ENCODE measurements at places on chromosomes 2 and 18.

DNA sequence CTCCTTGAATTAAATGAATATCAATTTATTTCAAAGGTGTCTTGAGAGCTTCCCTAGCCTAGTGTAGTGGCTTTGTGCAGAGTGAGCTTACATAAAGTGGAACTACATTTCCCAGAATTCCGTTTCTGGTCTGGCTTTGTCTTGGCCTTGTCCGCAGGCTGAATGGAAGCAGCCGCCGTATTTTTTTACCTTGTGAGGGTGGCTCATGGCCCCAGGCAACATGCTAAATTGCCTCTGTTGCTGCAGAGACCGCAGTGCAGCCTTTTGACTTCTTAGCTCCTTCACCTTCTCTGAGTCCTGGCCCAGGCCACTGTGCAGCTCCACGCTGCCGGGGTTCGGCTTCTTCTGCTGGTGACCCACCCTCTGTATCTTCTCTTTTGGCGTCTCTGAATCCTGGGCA lies 114.8 kb upstream of the SLC38A11 start:
- no peak for ATAC-seq

DNA sequence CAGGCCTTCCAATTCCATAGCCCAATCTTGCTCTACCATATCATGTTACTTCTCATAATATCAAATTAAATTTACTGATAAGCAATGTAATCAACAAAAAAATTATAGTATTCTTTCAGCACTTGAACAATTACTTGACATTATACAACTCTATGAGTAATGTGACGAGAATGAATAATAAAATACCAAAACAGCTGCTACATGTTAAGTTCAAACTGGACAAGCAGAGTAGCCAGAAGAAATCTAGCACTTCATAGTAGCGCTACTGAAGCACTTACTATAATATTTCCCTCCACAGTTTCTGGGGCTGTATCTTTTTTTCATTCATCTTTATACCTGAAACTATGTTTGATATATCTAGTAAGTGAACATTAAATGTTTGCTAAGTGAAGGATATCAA lies 14.9 kb downstream of the PPP3R1 start:
- ATAC-seq: no peak

DNA sequence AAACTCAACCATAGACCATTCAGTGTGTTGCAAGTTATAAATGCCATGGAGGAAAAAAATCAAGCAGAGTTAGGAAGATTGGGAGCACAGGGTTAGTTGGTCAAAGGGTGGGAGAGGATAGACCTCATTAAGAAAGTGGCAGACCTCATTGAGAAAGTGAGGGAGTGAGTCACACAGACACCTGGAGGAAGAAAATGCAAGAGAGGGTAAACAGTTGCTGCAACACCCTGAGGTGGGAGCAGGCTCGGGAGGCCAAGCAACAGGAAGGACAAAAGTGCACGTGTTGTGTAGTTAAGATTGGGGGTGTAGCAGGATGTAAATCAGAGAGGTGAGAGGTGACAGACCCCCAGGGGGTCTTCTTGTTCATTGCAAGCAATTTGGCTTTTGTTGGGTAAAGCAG lies 6.4 kb downstream of the IL1RL1 start:
- no peak for ATAC-seq

DNA sequence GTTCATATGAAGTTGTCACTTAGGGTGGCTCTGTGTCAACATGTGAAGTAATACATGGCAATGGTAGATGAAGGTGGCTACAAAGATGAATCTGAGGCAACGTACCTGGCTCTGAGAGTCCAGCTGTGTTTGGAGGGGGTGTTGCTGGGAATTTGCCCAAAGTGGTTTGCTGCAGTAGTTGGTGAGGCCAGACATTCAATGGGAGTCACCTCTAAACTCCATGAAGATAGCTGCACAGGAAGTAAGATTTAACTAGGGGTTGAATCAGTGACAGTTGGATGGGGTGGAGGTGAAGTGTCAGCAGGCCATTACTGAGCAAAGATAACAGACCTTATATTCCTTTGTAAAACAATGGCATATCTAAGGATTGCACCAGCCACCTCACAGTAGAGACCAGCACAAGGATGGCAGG lies 71.8 kb downstream of the NUP35 start:
- ATAC-seq: no peak

- ATAC-seq: no peak
Measured at GRCh38 chr2:163187995-163188655, 349.6 kb upstream of the KCNH7 start.

- ATAC-seq: no peak
Measured at GRCh38 chr18:32175265-32175664, 14.6 kb upstream of the MEP1B start.

GRCh38 chr18:21760321-21760720 lies 19.7 kb downstream of the MIB1 start:
- no peak for ATAC-seq

DNA sequence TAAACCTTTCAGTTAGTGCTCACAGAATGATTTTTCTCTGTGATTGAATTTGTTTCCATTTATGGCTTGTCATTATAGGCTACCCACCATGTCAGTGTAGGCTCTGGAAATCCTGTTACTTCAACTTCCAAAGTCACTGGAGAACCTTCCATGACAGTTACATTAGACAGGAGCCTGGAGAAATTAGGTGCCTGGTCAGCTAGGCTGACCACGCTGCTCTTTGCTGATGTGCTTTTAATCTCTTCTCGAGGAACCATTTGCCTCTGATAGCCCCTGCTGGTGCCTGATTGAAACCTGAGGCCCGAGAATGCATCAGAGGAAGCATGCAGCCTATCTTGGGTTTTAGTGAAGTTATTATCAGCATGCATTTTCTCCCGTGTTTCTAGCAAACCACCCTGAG lies 29.6 kb upstream of the TTN start:
- ATAC-seq: no peak

DNA sequence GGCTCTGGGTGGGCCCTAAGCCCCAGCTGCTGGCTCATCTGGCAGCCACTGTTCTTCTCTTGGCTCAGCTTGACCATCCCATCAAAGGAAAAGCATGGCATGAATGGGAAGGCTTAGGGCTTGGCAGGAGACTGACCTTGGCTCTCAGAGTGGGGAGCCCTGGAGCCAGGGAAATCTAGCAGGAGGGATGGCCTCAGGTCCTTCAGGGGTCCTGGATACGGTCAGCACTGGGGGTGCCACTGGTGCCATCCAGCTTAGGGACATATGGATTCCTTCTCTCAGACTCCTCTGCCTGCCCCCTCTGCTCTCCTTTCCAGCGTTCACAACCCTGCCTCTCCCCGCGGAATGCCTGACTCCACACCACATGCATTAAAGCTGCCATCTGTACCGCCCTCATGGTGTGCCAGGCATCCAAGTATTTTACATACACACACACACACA lies 165.5 kb upstream of the HAAO start:
- ATAC-seq: no peak

- ATAC-seq: peak; percentile 71
Measured at GRCh38 chr18:13539050-13539449, 187.3 kb downstream of the FAM210A start.

- ATAC-seq: no peak
Measured at GRCh38 chr18:6509417-6509816, 94.7 kb upstream of the L3MBTL4 start.

GRCh38 chr18:27794181-27794926 lies 382.6 kb downstream of the CDH2 start:
- no peak for ATAC-seq

DNA sequence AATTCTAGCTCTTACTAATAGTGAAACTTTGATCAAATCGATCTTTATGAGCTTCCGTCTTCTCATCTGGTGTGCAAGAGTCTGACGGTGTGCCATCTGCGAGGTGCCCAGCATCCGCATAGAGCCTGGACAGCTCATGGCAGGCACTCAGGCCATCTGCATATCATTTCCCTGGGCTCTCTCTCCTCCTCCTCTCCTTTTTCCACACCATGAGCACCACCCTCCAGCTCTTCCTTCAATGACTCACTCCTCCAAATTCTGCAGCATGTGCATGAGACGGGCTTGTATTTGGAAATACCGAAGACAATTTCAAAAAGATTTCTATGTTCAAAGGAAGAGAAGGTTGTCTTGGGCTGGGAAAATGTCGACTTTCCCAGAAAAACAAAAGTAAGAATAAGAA lies 161.1 kb downstream of the CCBE1 start:
- ATAC-seq: no peak

- ATAC-seq: no peak
Measured at GRCh38 chr2:112733456-112733855, 12.6 kb downstream of the NT5DC4 start.

DNA sequence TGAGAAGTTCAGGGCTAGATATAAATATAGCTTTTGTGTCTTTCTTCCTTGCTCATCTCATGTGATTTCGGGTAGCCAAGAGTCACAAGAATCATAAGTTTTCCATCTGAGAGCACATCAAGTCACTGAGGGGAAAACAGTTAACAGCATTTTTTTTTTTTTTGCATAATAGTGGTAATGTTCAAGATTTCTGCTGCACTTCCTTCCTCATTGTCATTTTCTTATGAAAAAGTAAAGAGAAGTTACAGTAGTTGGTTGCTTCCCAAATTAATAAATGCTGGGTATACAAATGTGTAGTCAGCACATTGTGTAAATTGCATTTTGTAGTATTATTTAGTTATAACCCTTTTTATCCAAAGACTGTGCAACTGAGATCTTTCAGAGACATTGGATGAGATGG lies 93.6 kb downstream of the ZEB2 start:
- ATAC-seq: peak; percentile 49

GRCh38 chr2:85684806-85685205 lies 9.4 kb upstream of the GNLY start:
- ATAC-seq: no peak

GRCh38 chr2:84957771-84958134 lies 13.2 kb upstream of the KCMF1 start:
- no peak for ATAC-seq

GRCh38 chr18:5052491-5052890 lies 144.6 kb downstream of the AKAIN1 start:
- ATAC-seq: no peak

GRCh38 chr2:68385220-68385906 lies 20.3 kb downstream of the PLEK start:
- ATAC-seq: peak; percentile 87

- ATAC-seq: no peak
Measured at GRCh38 chr18:37322492-37323035, 243.0 kb downstream of the CELF4 start.

GRCh38 chr2:43340945-43341356 lies 114.5 kb upstream of the ZFP36L2 start:
- ATAC-seq: no peak

DNA sequence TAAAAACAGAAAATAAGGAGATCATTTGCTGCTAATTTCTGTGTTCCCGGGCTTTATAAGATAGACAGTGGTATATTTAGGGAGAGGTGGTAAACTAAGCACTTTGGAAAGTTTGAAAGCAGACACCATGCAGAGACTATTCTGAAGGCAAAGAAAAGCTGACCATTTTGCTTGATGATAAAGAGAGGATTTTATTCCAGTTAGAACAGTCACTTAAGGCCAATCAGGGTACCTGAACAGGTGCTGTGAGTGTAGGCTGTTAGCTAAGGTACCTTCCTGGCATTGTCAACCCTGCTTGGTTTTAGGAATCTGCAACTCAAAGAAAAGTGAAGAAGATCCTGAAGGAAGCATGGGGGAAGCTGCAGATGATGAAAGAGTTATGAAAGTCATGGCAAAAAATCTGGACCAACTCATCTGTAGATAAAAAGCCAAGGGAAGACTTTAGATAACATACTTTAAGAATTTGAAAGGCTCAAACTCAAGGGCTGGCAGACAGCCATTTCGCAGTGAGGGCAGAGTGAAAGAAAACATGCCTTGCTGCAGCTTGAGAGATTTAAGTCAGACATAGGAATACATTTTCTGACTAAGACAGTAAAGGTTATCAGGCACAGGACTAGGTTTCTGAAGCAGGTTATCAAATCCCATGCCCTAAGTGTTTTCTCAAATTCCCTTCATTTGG lies 80.1 kb upstream of the ARL5A start:
- ATAC-seq: no peak

DNA sequence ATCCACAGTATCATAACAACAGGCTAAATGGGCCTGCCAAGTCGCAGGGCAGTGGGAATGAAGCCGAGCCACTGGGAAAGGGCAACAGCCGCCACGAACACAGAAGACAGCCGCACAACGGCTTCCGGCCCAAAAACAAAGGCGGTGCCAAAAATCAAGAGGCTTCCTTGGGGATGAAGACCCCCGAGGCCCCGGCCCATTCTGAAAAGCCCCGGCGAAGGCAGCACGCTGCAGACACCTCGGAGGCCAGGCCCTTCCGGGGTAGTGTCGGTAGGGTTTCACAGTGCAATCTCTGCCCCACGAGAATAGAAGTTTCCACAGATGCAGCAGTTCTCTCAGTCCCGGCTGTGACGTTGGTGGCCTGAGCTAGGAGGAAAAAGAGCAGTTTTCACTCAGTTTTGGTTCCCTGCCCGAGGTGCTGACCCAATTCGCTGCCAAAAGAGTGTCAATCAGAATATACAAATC lies 32.2 kb downstream of the KCTD18 start:
- no peak for ATAC-seq

GRCh38 chr2:60481257-60481656 lies 72.2 kb downstream of the BCL11A start:
- no peak for ATAC-seq

DNA sequence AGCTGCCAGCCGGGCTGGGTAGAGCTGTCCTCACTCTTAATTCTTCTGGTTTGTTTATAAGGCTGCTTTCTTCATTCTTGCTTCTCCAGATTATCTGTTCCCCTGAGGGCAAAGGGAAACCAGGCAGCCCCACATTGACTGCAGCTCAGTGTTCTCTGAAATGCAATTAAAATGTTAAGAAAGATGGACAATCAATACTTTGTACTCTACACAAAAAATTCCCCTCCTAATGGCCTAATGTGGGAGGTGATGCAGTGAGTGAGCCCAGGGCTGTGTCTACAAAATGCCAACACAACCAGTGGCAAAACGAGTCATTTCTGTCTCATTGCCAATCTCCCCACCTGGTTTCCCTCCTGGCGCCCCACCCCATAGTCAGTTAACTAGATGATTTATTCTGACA lies 541.7 kb upstream of the RAB6C start:
- ATAC-seq: no peak
